ENCODE measurements at places on chromosomes 13 and 19. TPM values are rescaled to one million over a fixed set of nuclear protein-coding genes. Genes with fewer than 3 reads are reported as not detected.
A peak's percentile ranks its signal among the peaks of the same experiment; 100 is the strongest.

RGL3 gene
- 1.8 TPM for total RNA-seq

CABP5 gene
- total RNA-seq, result not detected

IER2 gene
- total RNA-seq, result 26.4 TPM

ZNF850 gene
- total RNA-seq, result 1.2 TPM

ZNF681 gene
- total RNA-seq, result 0.66 TPM

GRCh38 chr13:42847891-42848663 is 66.7 kb downstream of the FAM216B start:
- no peak for DNase-seq

- DNase-seq, result peak; percentile 64
Observed at GRCh38 chr13:104408733-104409132, 1342.5 kb upstream of the SLC10A2 start.

GRCh38 chr13:33090755-33091414 is 74.7 kb downstream of the KL start:
- DNase-seq, result no peak

- DNase-seq, result no peak
Observed at GRCh38 chr13:50850445-50850844, 7.0 kb upstream of the DLEU7 start.

DNA sequence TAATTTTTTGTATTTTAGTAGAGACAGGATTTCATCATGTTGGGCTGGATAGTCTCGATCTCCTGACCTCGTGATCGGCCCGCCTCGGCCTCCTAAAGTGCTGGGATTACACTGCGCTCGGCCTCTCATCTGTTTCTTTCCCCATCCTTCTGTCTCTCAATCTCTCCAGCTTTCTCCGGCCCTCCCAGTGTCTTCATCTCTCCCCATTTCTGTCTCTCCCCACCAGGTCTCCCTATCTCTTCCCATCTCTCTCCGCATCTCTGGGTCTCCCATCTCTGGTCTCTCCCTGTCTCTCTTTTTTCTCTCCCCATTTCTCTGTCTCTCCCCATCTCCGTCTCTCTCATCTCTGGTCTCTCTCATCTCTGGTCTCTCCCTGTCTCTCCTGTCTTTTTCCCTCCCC is 12.2 kb upstream of the NFIX start:
- no peak for DNase-seq

DNA sequence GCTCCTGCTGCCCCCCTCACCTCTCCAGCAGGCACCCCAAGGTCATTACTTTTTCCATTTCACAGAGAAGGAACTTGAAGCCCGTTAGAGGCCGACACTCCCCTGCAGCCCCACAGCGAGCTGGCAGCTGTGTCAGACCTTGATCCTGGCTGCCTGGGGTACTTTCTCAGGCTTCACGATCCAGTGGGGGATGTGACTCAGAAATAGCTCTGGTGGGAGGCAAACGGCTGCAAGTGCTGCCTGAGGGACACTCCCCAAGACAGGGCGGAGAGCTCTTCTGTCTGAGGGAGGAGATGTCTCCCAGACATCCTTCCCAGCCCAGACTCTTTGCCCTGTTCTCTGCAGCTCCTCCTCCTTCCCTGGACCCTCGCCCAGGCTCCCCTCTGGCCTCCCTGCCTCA is 4.8 kb downstream of the TSKS start:
- peak; percentile 79 for DNase-seq

GRCh38 chr13:85283408-85283807 is 515.8 kb downstream of the SLITRK6 start:
- DNase-seq, result no peak

DNA sequence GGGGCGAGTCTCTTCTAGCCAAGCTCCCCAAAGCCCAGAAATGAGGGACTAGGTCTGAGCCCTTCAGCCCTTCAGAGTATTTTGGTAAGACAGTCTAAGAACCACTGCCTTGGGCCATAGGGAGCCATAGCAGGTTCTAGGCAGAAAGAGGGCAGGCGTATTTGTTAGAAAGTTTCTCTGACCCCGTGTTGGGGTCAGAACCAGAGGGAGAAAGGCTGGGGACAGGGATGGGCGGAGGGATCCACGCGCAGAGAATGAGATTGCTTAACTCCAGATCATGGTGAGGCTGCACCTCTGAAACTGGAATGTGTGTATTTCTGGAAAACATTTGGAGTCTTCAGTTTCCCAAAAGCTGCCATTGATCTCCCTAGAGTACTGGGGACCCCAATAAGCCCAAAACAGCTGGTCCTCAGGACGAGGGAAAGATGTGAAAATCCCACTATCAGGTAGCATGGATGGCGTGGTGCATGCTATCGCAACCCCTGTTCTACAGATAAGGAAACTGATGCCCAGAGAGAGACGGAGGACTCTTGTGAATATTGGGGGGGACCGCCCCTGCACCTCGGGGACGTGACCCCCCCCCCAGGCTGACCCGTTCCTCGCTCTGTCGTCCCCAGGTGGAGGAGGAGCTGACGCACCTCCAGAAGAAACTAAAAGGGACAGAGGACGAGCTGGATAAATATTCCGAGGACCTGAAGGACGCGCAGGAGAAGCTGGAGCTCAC is 703 bp upstream of the TPM4 start:
- DNase-seq, result no peak

DNA sequence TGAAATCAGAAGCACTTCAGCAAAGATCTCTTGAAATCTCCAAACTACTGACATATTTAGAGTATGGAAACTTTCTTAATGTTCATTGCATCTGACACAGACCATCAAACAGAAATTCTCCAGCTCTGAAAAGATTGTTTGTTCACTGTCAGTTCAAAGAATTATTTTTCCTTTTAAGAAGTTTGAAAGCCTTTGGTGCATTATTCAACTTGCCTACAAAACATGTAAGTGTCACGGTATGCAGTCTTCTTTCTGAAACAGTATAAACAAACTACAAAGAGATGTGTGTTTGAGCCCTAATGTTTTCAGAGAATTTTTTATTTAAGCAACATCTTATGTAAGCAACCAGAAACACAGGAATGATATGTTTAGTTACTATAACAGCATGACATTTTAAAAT is 125.4 kb downstream of the FGF14 start:
- no peak for DNase-seq

DNA sequence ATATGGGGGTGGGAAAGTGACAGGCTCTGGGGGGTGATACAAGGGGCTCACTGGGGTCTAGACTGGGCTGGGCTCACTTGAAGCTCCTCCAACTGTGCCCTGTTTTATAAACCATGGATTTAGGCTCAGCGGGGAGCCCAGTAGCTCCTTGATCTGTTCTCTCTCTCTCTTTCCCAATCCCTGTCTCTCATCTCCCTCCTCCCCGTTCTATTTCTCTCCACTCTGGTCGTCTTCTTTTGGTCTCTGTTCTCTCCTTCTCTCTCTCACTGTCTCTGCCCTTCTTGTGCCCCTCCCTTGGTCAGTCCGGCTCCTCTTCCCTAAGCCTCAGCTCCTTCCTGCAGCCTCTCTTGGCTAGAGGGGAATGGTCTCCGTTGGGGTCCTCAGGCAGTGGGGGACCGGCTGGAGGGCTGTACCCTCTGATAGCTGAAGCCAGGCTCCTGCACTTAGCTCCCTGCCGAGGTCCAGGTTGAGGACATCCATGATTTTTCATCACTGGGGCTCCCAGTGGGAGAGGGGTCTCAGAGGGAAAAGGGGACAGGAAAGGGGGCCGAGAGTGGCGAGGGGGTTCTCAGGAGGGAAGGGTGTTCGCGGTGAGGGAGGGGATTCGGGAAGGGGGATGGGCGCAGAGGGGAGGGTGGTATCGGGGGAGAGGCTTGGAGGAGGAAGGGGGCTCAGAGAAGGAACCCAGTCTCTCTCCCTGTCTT is 8.5 kb downstream of the UNC13A start:
- no peak for DNase-seq

GRCh38 chr13:80040196-80040980 is 300.5 kb downstream of the SPRY2 start:
- DNase-seq, result peak; percentile 96

DNA sequence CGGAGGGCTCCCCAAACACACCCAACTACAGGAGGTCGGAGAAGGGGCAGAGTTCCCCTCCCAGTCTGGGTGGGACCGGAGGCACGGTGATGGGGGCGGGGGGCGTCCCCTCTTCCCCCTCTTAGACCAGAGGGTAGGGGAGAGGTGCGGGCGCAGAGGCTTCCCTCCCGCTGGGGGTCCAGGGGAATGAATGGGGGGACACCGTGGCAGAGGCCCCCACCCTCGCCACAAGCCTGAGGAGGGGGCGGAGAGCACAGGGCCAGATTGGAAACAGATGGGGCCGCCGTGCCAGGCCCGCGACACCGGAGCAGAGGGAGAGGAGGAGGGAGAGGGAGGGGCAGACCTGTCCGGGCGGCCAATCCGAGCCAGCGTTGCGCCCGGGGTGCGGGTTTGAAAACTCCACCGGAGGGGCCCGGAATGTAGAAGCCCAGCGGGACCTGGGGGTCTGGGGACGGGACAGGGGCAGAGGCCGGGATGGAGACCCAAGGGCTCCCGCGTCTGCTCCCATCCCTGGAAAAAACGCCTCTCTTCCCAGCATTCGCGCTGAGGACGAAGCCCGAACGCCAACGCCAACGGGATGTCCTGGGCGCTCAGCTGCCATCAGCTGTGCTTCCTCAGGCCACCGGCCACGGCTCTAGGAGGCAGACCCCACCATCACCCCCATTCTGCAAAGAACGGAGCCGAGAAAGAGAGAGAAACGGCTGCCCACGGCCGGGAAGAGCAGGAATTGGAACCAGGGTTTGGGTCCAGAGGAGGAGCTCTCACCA is 46.8 kb downstream of the PTPRS start:
- peak; percentile 52 for DNase-seq

- DNase-seq, result peak; percentile 34
Observed at GRCh38 chr13:45207319-45207718, 6.5 kb upstream of the KCTD4 start.

All from fibroblast of lung (primary cell).